Fibroblast of skin of right biceps (primary cell): ENCODE measurements at places on chromosomes 7 and 10.

DNA sequence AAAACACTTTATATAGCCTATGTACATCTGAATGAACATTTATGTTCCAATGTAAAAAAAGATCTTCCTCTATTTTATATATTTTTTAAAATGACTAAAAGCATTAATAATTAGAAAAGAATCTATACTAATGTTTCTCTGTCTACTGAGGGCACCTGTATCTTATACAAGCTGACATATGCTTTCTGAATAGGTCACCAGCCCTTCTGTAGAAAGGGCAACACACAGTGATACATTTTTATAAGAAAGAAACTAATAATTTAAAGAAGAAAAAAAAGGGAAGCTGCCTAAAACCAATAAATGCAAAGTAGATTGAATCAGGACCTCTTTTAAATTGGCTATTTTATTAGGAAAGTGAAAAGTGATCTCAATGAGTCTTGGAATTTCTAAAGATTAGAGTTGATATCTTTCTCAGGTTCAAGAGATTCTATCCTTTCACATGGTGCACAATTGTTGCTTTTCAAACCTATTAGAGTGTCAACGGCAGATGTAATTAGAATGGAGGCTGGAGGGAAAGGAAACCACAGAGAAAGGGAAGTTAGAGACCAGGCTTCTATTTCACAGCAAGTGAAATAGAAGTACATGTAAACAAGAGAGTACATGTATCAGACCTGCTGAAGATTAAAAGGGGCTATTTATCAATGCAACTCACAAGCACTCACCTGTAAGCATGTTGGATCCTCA, 6.3 kb downstream of the MTPN start:
- DNase-seq: no peak

GRCh38 chr10:102643336-102644065, 778 bp upstream of the TRIM8 start:
- peak; percentile 82 for DNase-seq

- DNase-seq: no peak
Measured at GRCh38 chr7:2754086-2754485, 66.1 kb downstream of the AMZ1 start.

GRCh38 chr10:80498833-80499741, 38.6 kb upstream of the SH2D4B start:
- DNase-seq: peak; percentile 96

- no peak for DNase-seq
Measured at GRCh38 chr10:96746503-96746902, 26.2 kb upstream of the PIK3AP1 start.

- DNase-seq: no peak
Measured at GRCh38 chr7:50921114-50921813, 138.6 kb upstream of the GRB10 start.

GRCh38 chr10:102781090-102781920, 37.6 kb downstream of the WBP1L start:
- DNase-seq: no peak

- peak; percentile 72 for DNase-seq
Measured at GRCh38 chr10:128274938-128275337, 148.7 kb upstream of the MKI67 start.

DNA sequence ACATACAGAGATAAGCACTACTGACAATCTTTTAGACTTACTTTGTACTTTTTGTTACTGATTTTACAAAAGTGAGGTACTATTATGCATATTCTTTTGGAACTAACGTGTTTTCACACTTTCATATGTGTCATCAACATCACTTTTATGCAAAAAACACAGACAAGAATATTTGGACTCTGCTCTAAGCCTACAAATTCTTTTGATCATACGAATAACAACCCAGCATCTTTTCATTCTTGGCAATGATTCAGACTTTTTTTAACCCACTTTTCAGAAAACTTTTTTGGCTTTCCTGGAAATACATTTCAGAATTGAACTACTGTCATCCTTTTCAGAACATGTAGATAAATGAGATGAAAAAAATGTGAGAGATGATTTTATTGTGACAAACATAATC, 30.2 kb downstream of the USP6NL start:
- DNase-seq: peak; percentile 18

- no peak for DNase-seq
Measured at GRCh38 chr7:151099486-151100211, 13.4 kb downstream of the AGAP3 start.

GRCh38 chr7:30928254-30928872, 16.7 kb downstream of the AQP1 start:
- DNase-seq: no peak

DNA sequence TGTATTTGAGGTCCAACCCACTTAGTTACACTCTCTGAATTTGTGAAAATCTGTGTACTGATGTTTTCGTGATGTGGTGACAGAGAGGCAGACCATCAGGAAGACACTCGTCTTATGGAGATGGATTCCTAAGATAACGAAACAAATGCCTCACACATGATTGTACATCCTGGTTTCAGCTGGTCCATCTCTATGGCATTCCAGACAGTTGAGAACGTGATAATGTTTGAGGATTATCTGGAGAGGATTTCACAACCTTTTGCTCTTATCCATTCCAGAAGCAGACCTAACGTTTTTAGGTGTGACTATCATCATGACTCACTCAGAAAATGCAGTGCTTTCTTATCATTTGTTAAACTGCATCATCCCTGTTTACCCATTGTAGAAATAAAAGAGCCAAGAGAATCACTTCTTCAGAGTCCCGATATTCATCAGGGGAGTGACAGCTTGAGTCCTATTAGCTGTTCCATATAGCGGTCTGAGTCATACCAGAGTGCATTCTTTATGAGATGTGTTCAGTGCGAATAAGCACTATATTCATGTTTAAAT, 74.5 kb downstream of the BMPER start:
- DNase-seq: peak; percentile 99

DNA sequence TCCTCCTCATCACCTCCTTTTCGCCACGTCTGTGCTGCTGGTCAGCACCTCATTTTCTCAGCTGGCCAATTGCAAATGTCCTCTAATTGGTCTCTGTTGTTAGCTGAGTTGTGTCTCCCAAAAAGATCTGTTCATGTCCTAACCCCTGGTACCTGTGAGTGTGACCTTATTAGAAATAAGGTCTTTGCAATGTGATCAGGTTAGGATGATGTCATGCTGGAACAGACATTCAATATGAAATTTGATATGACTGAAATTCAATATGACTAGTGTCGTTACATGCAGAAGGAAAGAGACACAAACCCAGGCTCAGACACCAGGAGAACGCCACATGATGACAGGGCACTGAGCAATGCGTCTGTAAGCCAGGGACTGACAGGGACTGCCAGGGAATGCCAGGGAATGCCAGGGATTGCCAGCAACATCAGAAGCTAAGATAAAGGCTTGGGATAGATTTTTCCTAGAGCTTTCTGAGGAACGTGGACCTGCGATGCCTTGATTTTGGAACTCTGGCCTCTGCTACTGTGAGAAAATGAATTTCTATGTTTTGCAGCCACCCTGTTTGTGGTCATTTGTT, 77.5 kb upstream of the CXCL12 start:
- peak; percentile 34 for DNase-seq

GRCh38 chr10:43921881-43922280, 273.2 kb upstream of the ZNF32 start:
- no peak for DNase-seq

GRCh38 chr10:129531195-129531968, 64.3 kb downstream of the MGMT start:
- DNase-seq: peak; percentile 74

DNA sequence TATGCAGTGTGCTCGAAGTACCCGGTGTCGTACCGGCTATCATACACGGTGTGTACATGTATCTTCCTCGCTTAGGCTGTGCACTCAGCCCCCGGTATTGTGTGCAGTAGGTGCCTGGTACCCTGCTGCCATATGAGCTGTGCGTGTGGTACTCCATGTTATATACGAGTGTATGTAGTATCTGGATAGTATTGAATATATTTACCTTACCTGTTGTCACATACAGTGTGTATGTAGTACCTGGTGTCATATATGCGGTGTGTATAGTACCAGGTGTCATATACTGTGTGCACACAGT, 1.2 kb downstream of the ZMYND11 start:
- DNase-seq: no peak

- DNase-seq: no peak
Measured at GRCh38 chr7:94941844-94942632, 34.6 kb downstream of the PPP1R9A start.

- DNase-seq: peak; percentile 50
Measured at GRCh38 chr7:18828260-18828993, 289.0 kb downstream of the TWIST1 start.

DNA sequence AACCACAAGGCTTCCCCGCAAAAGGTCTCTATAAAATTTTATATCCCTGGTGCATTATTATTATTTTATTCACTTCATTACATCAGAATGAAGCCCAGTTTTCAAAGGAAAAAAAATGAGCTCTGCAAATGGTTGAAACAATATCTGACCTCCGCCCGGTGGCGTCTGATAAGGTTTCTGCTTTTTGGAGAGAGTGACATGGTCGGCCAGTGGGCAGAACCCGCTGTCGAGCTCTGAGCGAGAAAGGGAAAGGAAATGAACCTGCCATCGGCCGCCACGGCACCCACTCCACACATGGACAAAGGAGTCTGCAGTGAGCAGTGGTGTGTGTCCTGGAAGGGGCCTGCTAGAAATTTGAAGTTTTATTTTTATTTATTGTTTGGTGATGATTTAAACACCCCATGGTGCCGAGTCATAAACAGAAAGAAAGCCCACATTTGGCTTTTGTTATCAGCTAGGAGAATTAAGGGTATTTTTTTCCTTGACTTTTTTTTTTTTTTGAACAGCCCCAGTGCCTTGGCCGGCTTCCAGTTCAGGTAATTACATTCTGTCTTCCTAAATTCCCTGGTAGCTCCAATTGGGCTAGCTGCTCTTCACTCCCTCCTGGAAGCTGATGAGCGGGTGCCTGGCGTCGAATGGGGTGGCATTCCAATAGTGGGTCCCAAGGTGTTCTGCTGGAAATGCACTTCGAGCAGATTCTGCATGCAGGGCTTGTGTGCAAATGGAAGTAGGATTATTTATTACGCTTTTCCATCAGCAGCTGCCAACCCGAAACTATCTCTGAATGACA, 149.4 kb upstream of the MKI67 start:
- DNase-seq: no peak

DNA sequence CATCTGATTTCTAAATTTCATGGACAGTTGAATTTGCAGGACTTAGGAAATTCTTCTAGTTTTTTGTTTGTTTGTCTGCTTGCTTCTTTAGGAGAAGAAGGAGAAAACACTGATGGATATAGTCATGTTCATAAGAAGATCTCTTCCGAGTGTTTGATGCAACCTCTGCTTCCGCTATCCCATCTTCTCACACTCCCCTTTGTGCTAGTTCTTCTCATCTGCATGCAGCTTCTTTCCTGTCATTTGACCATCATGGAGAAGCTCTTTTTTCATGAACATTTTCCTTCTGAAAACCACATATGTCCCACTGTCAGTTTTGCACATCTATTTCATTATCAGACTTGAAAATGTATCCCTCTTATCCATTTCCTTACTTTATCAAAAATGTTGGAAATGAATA, 346.9 kb upstream of the PRKCQ start:
- no peak for DNase-seq

DNA sequence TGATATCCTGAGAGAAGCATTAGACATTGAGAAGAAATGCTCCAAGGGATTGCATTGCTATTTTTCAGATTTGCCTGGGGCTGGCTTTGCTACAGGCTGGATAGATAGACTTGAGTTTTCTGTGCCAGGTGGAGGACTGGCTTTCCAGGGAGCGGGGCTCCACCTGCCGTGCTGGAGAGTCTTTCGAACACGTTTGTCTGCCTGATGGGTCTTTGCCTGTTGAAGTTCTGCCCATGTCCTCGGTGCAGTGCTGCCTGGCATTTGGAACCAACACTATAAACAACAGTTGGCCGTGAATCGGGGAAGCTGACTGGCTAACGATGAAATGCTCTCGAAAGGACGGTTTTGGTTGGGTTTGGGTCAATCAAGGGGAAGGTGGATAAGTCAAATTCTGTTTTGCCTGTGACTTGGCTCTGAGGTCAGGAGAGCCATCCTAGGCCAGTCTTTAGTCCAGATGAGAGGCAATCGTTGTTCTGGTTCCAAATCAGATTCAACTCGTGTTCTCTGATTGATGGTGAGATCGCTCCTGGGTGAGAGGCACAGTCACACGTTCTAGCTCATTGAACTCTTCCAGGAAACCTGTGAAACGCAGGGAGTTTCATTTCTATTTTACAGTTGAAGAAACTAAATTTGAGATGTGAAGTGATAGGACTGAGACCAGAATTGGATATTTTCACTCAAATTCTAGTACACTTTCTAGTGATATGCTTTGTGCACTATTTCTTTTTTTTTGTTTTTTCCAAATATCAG, 599.0 kb downstream of the TYW1 start:
- no peak for DNase-seq

DNA sequence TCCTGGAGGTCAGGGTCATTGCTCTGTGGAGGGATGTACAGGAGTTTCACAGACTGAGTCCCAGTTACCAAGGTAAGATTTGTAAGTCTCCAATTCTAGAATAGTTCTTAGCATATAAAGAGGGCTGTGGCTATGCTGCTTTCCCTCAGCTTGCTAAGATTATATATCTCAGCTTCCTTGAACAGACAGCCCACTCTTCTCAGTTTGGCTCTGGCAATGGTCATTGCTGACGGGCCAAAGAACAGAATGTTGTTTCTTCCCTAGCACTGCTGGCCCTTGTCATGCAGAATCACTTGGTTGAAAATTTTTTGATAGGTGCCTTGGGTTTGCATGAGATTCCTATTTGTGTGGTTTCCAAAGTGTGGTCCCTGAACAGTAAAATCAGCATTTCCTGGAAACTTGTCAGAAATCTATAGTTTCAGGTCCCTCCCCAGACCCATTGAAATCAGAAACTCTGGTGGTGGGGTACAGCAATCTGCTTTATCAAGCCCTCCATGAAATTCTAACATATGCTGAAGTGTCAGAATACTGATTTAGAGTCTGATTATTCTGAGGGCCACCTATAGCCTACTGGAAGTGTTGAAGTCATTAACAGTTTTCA, 38.2 kb downstream of the NRBF2 start:
- DNase-seq: no peak

DNA sequence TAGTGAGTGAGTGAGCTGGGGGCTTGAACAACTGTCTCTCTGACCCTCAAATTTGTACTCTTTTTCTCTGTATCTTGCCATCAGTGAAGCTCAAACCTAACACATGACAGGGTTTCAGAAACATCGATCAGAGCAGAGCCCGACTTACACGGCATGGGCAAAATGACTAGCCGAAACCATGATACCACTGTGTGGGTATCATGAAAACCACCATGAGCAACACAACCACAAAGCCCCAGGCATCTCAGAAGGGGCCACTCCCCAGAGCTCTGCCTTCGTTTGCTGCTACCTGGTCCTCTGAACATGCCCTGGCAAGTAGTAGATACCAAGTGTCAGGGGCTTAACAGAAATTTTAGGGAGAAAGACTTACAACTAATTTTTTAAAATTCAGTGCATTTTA, 308.5 kb downstream of the WDR11 start:
- DNase-seq: no peak
